ENCODE measurements at places on chromosomes 3 and 15.
A peak's percentile ranks its signal among the peaks of the same experiment; 100 is the strongest.

- DNase-seq = peak; percentile 63
Observed at GRCh38 chr15:42491539-42492225, 741 bp upstream of the ZNF106 start.

DNA sequence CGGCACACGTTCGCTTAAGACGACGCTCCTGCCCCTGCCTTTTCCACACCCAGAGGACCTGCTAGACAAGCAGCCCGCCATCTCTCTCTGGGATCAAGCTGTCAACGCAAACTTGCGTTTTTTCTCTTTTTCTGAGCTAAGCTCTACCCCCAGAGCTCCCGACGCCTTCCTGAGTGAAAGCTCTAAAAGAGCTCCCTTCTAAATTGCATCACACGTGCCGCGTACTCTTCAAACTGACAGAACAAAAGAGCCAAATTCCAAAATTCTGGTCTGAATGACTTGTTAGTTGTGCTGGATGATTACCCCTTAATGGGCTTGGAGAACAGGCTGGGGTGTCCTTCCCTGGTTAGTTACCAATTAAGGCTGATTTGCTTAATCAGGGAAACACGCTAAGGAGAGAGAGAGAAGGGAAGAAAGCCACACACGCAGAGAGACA lies 81.2 kb downstream of the MDFIC2 start:
- DNase-seq = no peak

- DNase-seq = peak; percentile 25
Observed at GRCh38 chr3:19891740-19892139, 42.3 kb downstream of the EFHB start.

DNA sequence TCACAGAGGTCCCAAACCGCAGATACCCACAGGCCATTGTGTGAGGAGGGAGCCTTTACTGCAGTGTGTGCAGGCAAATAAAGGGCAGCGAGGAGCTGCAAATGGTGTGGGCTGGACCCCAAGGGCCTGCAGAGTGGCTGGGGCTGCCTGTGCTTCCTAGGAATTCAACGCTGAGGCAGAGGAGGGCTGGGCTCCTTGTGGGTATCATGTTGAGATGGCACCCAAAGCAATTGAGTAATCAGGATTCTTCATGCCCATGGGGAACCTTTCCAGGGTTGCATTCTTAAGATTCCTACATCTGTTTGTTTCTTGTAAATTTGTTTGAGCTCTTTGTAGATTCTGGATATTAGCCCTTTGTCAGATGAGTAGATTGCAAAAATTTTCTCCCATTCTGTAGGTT lies 85.4 kb upstream of the LIPC start:
- DNase-seq = peak; percentile 78

DNA sequence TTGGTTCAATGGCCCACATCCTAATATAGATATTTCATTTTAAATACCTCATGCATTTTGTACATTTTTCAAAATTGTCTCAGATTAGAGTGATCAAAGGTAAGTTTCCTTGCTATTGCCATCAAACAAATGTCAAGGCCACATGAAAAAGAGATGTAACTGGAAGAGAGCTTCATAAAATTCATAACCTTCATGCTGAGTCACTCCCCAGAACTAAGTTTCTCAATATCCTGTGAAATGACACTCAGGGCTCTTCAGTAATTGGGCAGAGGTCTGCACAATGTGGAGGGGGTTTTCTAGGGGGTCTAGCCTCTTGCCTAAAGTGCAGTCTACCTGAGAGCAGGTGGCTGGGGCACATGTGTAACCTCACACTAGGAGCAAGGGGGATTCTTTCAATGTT lies 152.2 kb upstream of the SLC2A2 start:
- DNase-seq = no peak

DNA sequence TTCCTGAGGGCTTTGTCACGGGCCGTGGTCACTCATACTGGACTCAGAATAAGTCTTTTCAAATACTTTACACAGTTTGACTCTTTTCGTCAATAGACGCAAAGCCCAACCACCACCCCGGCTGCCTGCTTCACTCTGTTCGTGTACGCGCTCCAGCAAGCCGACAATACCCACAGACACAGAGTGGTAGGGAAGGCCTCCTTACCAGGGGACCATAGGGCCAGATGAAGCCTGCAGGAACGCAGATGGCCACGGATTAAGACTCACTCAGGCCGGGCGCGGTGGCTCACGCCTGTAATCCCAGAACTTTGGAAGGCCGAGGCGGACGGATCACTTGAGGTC lies 29.7 kb downstream of the EFCAB12 start:
- peak; percentile 39 for DNase-seq

- no peak for DNase-seq
Observed at GRCh38 chr3:64541803-64542202, 146.0 kb downstream of the ADAMTS9 start.

- no peak for DNase-seq
Observed at GRCh38 chr3:25350725-25351114, 77.3 kb upstream of the RARB start.

GRCh38 chr3:55170444-55170843 lies 242.6 kb upstream of the LRTM1 start:
- no peak for DNase-seq

- DNase-seq = no peak
Observed at GRCh38 chr3:76043746-76044145, 258.4 kb upstream of the ZNF717 start.

DNA sequence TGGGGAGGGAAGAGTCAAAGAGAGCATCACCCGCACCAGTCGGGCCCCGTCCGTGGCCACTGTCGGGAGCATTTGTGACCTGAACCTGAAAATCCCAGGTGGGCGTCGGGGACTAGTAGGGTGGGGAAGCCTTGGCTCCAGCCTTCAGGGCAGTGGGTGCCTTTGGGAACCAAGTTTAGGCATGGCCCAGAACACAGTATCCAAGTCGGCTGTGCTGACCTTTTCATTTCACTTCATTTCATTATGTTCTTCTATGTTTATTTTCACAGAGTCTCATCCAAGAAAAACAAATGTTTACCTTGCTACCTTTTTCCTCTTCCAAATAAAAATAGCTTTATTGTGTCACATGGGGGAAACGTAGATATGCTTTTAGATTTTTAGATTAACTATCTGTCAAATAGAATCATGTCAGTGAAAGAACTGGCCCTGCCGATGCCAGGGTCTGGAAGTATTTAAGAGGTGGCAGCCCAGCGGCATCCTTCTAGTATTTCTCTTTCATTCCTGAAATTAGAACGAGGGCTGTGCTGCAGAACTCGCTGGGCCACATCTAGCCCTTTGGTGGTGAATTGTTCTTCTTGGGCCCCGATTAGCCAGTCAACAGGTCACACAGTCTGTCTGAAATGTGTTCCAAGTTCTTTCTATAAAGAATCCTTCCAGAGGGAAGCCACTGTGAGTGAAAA lies 60.5 kb downstream of the DNASE1L3 start:
- no peak for DNase-seq

- no peak for DNase-seq
Observed at GRCh38 chr3:40847551-40847992, 322.8 kb downstream of the ZNF621 start.

GRCh38 chr15:98405013-98405412 lies 243.3 kb upstream of the IGF1R start:
- no peak for DNase-seq

DNA sequence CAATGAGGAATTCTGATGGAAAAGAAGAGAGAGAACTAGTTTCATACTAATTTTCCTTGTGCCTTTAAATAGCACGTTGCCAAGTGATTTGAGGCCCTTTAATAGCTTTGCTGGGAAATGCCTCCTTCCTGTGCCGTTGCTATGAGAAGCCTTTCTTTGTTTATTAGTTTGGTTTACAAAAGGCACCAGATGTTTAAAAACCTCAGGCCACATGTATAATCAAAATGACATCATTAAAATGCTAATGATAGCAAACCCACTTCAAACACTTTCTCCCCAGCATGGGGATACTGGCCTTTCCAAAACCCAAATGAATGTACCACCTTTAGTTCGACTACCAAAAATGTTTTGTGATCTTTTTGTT lies 50.0 kb upstream of the TBC1D23 start:
- DNase-seq = peak; percentile 79

- no peak for DNase-seq
Observed at GRCh38 chr3:1469687-1470086, 376.9 kb downstream of the CNTN6 start.

DNA sequence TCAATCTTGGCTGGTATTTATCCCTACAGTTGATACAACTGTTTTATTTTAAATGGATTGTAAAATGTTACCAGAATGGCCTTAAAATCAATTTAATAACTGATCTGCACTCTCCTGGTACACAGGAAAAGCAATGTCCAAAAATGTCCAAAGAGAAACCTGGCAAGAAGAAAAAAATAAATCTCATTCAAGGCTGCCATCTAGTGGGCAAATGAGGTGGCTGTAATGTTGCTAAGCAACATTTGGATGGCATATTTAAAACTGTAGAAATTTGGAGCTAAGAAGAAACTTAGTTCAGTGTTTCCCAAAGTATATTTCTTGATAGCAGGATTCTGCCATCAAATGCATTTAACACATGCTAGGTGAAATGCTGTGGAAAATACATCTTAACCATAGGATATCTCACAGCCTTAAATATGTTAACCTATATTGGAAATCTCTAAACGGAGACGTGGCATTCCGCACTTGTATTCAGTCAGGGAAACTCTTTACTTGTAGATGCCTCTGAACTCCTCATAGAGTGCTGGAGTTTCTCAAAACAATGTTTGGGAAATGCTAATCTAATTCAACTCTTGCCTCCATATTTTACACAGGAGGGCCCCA lies 216.8 kb downstream of the ERC2 start:
- peak; percentile 71 for DNase-seq

GRCh38 chr3:195897853-195898415 lies 10.4 kb downstream of the TNK2 start:
- no peak for DNase-seq

DNA sequence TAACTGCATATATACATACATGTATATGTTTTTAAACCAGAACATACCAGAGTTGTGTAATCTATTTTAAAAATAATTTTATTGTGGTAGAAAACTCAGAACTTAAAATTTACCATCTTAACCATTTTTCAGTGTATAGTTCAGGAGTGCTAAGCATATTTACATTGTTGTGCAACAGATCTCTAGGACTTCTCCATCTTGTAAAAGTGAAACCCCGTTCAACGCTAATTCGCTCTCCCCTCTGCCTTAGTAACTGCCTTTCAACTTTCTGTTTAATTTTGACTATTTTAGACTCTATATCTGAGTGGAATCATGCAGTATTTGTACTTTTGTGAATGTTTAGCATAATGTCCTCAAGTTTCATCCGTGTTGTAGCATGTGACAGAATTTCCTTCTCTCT lies 51.8 kb upstream of the SSR3 start:
- no peak for DNase-seq

DNA sequence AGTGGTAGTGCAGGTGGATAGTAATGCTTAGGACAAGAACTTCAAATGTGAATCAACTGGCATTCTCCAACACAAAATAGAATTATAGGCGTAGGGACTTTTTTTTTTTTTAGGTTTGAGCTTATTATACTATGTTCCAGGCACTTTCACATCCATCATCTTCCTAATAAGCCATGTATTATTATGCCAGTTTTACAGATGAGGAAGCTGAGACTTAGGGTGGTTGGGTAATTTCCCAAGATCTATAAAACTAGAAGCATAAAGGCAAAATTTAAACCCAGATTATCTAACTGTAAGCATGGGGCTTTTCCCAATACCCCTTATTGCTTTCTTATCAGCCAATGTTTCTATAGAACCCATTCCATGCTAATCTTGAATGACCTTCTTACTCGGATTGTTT lies 75.1 kb upstream of the ETV5 start:
- DNase-seq = no peak

- no peak for DNase-seq
Observed at GRCh38 chr3:64496786-64497490, 190.9 kb downstream of the ADAMTS9 start.

- DNase-seq = no peak
Observed at GRCh38 chr3:159953325-159954085, 35.1 kb upstream of the IL12A start.

- DNase-seq = peak; percentile 24
Observed at GRCh38 chr3:21826416-21826815, 75.4 kb upstream of the ZNF385D start.

- no peak for DNase-seq
Observed at GRCh38 chr3:138113326-138113725, 2.1 kb downstream of the DZIP1L start.

DNA sequence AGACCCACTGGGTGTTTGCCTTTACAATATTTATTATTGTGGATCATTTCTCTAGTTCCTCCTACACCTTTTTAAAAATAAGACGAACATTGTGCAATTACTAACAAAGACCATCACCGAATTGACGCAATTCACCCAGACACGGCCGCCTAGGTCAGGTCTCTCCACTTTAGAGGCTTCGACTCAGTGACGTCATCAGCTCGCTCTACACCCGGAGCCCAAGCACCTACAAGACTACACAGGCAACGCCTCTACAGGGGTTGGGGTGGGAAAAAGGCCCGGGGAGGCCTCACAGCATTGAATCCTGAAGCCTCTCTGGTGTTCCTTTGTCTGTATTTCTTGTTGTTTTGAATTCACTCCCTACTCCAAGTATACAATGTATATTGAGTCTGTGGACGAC lies 16.6 kb downstream of the ZIC4 start:
- DNase-seq = no peak

GRCh38 chr3:117774130-117774529 lies 1064.6 kb downstream of the TUSC7 start:
- DNase-seq = no peak

DNA sequence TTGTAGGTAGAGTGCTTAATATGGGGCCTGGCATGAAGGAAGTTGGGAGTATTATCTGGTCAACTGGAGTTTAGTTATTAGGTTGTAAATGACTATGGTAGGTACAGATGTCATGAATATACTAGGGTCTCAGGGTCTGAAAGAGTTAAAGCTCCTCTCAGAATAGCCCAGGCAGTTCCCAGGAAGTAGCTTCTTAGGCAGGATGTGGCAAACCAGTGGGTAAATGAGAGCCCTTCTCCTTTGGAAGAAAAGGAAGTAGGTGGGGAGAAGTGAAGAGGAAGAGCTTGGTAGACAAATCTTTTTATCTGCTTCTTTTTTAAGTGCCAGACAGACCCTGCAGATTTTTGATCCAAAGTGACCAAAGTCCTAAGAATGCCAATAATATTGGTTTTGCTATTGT lies 24.5 kb downstream of the MAP2K1 start:
- DNase-seq = no peak

DNA sequence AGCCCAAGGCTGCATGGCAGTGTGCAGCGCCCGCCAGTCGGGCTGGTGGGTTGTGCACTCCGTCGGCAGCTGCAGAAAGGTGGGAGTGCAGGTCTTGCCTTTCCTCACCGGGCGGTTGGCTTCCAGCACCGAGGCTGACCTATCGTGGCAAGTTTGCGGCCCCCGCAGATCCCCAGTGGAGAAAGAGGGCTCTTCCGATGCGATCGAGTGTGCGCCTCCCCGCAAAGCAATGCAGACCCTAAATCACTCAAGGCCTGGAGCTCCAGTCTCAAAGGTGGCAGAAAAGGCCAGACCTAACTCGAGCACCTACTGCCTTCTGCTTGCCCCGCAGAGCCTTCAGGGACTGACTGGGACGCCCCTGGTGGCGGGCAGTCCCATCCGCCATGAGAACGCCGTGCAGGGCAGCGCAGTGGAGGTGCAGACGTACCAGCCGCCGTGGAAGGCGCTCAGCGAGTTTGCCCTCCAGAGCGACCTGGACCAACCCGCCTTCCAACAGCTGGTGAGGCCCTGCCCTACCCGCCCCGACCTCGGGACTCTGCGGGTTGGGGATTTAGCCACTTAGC lies 4.3 kb downstream of the ISL2 start:
- DNase-seq = no peak

GRCh38 chr3:139267300-139268246 lies 76.2 kb upstream of the MRPS22 start:
- no peak for DNase-seq

GRCh38 chr3:192959773-192960172 lies 42.1 kb upstream of the MB21D2 start:
- DNase-seq = no peak
